ENCODE measurements at places on chromosomes 6 and 20.

GRCh38 chr6:137357948-137358266 lies 136.3 kb downstream of the OLIG3 start:
- no peak for DNase-seq

DNA sequence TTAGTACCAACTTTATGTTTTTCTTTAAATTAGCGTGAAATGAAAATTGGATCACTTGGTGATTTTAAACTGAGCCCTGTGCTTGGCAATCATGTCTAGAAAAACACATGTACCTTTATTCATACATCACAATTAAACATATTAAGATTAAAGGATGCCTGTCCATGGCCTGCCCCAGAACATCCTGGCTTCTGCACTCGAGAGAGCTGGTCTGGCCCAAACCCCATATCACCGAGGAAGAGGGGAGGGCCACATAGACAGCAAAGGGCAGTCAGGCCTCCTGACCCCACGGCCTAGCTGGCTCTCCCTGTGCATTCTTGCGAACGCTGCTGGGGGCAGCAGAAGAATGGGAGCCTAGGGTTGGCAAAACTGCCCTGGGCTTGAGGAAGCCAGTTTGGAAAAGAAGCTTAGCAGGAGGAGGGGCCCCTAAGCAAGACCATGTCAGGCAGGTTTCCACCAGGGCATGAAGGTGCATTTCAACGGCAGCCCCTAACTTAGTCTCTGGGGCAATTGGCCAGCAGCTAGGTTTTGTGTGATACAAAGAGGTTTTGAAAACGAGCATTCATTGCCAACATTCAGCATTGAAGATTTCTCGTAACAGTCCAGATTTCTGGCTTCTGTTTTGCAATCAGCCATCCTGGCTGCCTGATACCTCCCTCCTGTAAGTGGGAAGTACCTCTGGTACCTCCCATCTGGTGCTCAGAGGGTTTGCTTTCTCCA lies 8.6 kb downstream of the BPIFB3 start:
- DNase-seq, result no peak

DNA sequence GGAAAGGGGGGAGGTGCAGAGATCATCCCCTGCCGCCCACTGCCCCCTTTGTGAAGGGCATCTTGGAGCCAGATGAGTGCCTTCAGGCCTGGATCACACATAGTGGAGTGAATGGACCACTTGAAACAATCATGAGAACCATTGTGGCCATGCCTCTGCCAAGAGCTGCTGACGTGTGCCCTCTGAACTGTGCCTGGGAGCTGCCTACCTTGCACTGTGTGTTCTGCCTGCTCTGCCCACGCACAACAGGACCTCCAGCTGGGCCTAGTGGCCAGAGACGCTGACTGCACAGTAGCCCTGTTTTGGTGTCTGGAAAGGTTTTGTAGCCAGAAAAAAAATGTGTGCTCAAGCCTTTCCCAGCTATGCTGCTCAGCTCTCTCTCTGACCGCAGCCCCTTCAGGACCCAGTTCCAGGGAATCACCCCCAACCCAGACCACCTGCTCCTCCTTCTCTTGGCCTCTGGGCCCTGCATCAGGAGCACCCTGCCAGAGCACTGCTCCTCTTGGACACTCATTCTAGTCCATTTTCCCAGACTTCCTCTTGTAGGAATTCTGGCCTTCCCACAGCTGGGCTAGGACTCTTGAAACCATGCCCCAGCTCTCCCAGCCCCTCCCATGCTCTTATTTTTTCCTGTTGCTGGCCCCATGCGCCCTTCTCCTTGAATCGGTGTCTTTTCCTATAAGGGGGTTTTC lies 1.6 kb upstream of the ADIG start:
- DNase-seq, result no peak

DNA sequence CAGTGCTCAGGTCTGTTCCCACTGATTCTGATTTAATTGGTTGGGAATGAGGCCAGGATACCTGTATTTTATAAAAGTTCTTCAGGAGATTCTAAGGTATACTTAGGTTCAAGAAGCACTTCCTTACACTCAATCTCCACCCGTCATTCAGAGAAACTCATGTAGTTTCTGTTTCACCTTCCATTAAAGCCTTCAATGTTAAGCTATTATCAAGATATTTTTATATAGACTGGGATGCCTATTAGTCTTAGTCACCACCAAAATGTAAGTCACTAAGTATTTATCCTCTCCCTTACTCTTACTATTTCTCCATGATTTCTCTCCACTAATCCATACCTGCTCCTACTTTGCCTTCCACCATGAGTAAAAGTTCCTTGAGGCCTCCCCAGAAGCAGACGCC lies 38.1 kb upstream of the GCLC start:
- DNase-seq, result no peak

- DNase-seq, result no peak
Observed at GRCh38 chr6:100472674-100473073, 8.0 kb upstream of the SIM1 start.

DNA sequence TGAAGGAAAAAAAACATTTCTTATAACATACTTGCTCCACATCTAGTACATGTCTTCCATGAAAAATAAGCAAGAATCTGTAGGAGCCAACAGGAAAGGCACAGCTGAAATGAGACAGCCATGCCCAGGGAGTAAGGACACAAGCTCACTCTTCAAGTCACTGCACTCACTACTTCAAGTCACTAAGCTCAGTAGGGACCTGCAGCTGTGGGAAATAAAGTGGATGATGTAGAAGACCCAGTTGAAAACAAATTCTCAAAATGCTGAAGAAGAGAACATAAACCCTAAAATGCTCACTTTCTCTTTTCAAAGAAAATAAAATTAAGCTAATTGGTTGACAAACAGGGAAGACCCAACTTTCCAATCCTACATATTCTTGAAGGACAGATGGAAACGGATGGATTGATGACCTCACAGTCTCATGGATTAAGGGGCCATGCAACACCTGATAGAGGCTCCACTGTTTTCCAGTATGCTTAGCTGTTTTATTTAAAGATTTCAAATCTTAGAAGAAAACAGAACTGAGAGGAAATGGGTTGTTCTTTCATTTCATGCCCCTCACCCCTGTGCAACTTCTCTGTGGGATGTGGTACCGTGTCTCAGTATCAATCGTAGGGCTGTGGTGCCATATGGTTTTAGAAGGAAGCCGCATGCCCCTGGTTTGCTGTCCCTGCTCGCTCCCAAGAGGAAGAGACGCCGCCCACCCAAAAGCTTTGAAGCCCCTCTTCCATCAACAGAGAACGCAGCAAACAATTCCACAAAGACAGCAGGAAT lies 133.3 kb downstream of the WDR27 start:
- no peak for DNase-seq

DNA sequence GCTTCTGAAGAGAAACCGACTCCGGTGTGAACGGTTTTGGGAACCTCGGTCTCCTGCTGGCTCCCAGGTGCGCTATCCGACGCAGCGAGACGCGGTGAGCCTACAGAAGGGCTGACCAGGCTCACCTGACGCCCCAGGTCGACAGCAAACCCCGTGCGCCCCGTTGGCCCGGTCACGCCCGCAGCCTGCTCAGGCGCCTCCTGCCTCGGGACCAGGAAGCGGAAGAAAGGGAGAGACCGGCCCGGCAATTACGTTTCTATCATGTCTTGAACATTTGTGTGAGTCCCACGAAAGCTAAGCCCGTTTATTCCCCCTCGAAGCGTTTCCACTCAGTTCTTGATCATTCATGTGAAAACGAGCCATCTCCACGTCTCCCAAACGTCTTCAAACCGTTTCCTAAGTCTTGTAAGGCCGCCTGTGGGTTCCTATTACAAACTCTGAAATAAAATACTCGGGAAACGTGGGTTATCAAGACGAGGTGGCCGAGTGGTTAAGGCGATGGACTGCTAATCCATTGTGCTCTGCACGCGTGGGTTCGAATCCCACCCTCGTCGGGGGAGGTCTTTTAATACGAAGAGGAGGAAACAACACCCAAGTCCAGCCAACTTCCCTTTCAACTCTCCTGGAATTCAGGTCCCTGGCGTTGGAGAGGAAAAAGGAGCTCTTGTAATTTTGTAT lies 150.5 kb upstream of the PRSS16 start:
- DNase-seq, result peak; percentile 28

- DNase-seq, result no peak
Observed at GRCh38 chr6:155955038-155955437, 499.4 kb upstream of the NOX3 start.

GRCh38 chr6:25137480-25137879 lies 141.7 kb upstream of the CARMIL1 start:
- DNase-seq, result no peak

GRCh38 chr20:8464368-8464767 lies 332.3 kb downstream of the PLCB1 start:
- no peak for DNase-seq

DNA sequence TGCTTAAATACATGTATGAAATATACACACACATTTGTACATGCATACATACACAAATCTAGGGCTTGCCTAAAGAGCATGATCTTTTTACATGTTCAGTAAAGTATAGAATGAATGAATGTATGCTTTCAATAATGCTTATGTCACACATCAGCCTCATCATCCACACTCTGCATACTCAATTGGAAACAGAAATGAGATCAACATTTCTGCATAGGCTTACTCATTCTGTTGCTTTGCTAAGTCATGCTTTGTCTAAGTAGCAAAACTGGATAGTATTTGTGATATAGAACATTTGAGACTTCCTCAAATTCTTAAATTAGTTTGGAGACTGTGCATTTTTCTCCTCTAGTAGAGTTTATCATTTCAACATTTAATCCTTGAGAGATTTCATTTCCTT lies 343.3 kb downstream of the ADGRB3 start:
- DNase-seq, result no peak

GRCh38 chr20:1851396-1851795 lies 43.8 kb upstream of the SIRPA start:
- no peak for DNase-seq

DNA sequence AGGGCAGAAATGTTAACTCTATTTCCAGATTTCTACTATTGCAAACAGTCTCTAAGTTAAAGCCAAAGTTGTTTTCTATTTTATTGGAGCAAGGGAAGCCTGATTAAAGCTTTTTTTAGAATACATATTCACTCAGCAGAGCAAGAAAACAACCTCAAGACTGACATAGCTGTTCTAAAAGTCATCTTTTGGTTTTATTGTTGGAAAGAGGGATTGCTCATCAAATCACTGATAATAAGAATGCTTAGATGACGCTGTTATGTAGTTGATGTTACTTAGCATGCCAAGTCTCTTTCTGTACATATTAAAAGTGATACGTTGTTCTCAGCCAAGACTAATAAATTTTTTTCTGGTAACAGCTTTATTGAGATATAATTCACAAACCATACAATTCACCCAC lies 172.6 kb upstream of the LAMA2 start:
- DNase-seq, result no peak

DNA sequence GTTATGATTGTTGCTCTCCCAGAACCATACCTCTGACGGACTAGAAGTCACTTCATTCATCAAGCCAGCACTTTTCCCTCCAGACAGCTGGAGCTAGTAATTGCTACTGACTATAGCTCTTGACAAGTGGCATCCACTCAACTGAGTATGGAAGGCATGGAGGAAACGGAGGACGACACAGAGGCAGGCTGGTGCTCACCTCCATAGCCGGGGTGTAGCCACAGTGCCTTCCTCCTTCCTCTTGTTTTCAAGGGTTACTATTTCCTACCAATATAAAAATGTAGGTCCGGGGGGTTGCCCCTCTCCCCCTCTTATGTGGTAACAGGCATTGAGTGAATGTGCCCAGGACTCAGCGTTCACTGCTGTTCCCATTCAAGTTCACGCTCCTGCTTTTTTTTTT lies 23.5 kb upstream of the FOXC1 start:
- no peak for DNase-seq

DNA sequence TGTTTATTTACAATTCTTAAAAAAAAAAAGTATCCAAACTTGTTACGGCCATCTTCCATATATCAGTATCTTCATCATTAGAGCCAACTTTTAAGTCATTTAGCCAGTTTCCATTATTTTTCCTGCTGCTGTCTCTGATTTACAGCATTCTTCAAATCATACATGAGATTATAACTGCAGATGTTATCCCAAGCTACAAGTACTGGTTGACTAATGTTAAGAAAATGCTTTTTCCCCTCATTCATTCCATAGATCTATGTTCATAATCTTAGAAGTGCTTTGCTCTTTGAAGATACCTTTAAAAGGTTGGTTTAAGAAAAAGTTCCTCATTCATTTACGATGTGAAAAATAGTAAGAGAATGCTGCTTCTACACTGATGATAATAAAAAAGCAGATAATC lies 158.7 kb downstream of the RNGTT start:
- no peak for DNase-seq

- no peak for DNase-seq
Observed at GRCh38 chr6:24454452-24454851, 34.9 kb downstream of the GPLD1 start.
